ENCODE measurements at places on chromosomes 5 and 9. TPM values are rescaled to one million over a fixed set of nuclear protein-coding genes. Genes with fewer than 3 reads are reported as not detected.

DNA sequence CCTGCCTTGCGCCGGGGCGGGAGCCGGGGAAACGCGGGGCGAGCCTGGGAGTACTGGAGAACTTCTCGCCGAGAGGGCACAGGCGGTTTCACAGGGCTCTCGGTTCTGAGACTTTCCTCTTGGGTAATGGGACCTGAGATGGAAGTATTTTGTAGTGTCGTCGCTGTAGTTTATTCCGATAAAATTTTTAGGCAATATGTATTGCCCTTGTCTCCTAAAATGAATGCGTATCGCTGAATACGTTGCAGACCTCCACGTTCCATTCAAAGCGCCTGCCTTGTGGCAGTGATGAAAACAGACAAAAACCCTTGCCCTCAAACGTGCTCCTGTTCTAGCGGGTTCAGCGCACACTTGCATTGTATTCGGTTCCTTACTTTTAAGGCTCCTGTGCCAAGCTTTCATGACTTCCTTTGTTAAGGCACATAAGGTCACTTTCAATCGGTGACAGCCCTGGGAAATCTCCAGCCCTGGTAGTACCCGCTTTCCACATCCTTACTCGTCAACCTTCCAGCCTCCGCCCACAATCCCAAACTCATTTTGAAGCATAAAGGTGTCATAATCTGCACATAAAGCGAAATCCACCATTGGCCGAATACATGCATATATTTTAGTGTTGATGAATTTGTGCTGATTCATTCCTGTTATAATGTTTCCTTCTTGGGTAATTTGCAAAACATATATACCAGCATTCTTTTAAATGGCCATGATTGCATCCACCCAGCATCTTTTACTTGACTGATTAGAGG lies 694 bp downstream of the RMI1 start:
- H3K27me3 ChIP-seq: no peaks in the 10 kb centered on the region
- H3K36me3 ChIP-seq: peaks cover 43% of the 10 kb centered on the region
- peak overlapping the region; percentile 99 for H3K27ac ChIP-seq
- H3K4me1 ChIP-seq: peaks cover 38% of the 10 kb centered on the region

DNA sequence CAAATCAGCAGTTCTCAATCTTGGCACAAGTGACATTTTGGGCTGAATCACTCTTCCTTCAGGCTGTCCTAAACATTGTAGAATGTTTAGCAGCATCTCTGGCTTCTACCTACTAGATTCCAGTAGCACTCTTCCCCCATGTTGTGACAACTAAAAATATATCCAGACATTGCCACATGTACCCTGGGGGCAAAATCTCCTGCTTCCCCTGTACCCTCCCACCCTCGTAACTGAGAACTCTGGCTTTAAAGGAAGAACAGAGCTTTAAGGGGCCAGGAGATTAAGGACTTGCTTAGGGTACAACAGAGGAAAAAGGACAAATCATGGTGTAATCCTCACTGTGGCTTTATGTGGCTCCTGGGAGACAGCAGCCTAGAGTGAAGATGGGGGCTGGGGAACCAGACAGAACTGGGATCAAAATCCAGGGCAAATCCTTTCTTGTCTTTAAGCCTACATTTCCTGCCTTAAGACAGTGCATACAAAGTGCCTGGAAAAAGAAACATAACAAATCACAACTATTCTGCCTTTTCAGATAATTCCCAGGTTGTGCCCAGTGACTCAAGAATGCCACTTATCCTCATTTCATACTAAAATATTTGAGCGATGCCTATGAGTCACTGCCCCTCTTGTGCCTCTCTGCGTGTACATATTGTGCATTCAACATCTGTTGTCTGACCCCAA lies 109.3 kb downstream of the DAPK1 start:
- no peak for DNase-seq
- no peaks in the 10 kb centered on the region for H3K4me1 ChIP-seq
- peaks cover 22% of the 10 kb centered on the region for H3K27me3 ChIP-seq
- no peak overlapping the region for H3K27ac ChIP-seq

DNA sequence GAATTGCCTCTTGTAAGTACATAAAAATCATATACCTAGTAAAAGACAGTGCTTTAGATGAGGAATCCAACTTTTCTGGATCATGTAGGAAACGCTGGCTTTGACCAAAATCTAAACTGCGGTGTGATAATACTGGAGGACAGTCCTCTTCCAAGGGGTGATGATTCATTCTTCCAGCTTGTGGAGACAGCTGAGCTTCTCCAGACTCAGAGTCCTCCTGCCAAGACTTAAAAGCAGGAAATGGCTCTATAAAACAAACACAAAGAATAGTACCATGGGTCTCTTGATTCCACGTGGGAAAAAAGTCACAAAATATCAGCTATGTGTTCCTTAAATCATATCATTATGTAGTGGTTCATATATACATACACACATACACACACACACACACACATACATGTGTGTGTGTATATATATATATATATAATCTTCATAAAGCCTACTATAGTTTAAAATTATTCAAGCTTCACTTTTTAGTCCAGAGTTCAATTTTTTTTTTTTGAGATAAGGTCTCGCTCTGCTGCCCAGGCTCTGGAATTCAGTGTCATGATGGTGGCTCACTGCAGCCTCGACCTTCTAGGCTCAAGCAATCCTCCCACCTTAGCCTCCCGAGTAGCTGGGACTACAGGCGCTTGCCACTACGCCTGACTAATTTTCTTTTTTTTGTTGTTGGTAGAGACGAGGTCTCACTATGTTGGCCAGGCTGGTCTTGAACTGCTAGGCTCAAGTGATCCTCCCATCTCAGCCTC lies 65.0 kb downstream of the PKD2L2 start:
- no peak overlapping the region for H3K27ac ChIP-seq
- no peaks in the 10 kb centered on the region for H3K4me1 ChIP-seq
- peaks cover 29% of the 10 kb centered on the region for H3K36me3 ChIP-seq
- H3K4me3 ChIP-seq: no peak overlapping the region
- H3K27me3 ChIP-seq: no peaks in the 10 kb centered on the region

GRCh38 chr9:114558027-114558675 lies 29.4 kb upstream of the ATP6V1G1 start:
- no peak overlapping the region for H3K4me3 ChIP-seq
- peaks cover 3% of the 10 kb centered on the region for H3K36me3 ChIP-seq
- no peak for DNase-seq
- no peak overlapping the region for H3K27ac ChIP-seq

GRCh38 chr9:79588488-79589223 lies 16.9 kb downstream of the TLE4 start:
- H3K36me3 ChIP-seq: peaks cover 6% of the 10 kb centered on the region
- no peak overlapping the region for H3K27ac ChIP-seq
- DNase-seq: no peak
- peaks cover 51% of the 10 kb centered on the region for H3K4me1 ChIP-seq
- H3K27me3 ChIP-seq: no peaks in the 10 kb centered on the region

GRCh38 chr5:112975721-112976431 lies 722 bp upstream of the DCP2 start:
- peak; percentile 46 for DNase-seq
- peaks cover 34% of the 10 kb centered on the region for H3K4me1 ChIP-seq
- H3K36me3 ChIP-seq: peaks cover 7% of the 10 kb centered on the region
- H3K27me3 ChIP-seq: no peaks in the 10 kb centered on the region
- H3K27ac ChIP-seq: peak overlapping the region; percentile 98
- H3K4me3 ChIP-seq: peak overlapping the region; percentile 85

GRCh38 chr5:113612060-113612496 lies 98.6 kb downstream of the YTHDC2 start:
- peaks cover 8% of the 10 kb centered on the region for H3K27me3 ChIP-seq
- H3K4me1 ChIP-seq: peaks cover 4% of the 10 kb centered on the region
- H3K36me3 ChIP-seq: no peaks in the 10 kb centered on the region
- H3K27ac ChIP-seq: no peak overlapping the region
- DNase-seq: no peak

DNA sequence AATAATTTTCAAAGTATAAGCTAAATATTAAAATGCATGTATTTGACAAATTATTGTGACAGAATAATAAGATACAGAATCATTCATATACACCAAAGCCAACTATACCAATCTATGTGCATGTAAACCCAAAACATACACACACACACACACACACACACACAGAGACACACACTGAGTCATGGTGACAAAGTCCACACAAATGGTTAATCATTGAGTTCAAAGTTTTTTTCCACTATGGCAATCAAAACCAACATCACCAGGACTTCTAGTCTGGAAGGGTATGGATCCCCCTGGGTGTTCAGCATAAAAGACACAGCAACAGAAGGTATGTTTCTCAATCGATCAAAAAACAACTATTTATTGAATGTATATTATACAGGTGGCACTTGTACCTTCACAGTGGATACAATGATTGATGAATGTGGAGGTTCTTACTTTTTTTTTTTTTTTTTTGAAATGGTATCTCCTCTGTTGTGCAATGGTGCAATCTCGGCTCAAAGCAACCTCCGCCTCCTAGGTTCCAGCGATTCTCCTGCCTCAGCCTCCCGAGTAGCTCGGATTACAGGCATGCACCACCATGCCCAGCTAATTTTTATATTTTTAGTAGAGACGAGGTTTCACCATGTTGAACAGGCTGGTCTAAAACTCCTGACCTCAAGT lies 137.0 kb downstream of the PDE4D start:
- H3K4me1 ChIP-seq: no peaks in the 10 kb centered on the region
- no peak overlapping the region for H3K4me3 ChIP-seq
- no peaks in the 10 kb centered on the region for H3K36me3 ChIP-seq
- H3K27me3 ChIP-seq: peaks cover 1% of the 10 kb centered on the region
- no peak overlapping the region for H3K27ac ChIP-seq
- no peak for DNase-seq

DNA sequence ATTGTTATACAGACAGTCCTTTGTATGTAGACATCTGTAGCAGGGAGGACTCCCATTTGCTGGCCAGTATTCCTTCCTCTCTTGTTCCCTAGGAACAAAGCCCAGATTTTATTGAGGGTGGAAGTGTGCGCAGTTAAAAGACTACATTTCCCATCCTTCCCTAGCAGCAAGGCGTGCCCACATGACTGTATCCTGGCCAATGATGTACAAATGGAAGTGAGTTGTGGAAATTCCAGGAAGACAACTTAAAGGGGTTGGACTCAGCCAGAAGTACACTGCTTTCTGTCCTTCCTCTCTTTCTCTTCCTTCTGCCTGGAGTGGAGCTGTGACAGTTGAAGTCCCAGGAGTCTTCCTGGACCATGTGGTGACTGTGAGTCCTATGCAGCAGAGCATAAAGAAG lies 89.0 kb downstream of the HRH2 start:
- no peaks in the 10 kb centered on the region for H3K36me3 ChIP-seq
- DNase-seq: no peak
- H3K27ac ChIP-seq: no peak overlapping the region
- H3K4me3 ChIP-seq: no peak overlapping the region
- no peaks in the 10 kb centered on the region for H3K4me1 ChIP-seq
- peaks cover 24% of the 10 kb centered on the region for H3K27me3 ChIP-seq

DNA sequence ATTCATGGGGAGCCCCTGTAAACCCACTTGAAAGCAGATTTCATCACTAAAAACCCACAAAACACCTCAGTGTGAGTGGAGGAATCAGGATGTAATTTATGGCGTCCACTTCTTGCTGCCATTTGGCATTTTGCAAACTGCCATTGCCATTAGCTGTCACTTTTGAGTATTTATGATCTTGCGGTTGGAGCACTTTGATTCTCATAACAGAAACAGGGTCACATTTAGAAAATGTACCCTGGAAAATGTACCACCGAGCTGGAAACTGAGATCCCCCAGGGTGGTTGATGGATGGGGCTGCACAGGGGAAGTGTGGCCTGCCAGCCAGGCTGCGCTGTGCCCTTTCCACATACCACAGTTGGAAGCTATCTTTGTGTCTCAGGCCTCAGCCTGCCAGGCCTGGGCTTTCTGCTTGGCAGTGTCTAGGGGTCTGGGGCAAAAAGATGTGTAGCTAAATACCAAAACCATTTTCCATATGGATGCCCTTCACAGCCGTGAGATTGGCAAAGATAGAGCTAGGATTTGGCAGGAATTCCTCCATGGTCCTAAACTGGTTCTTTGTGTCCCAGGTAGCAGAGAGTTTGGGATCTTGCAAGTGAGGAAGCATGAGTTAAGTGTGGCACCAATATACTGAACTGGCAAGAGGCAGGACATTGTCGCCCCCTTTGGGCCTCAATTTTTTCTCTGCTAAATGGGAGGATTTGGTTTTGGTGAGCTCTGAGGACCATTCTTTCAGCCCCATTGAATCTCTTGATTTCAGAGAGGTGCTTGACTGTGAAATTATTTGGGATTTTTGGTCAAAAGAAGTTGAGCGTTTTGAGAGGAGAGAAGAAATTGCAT lies 46.2 kb downstream of the GALNT10 start:
- no peak overlapping the region for H3K27ac ChIP-seq
- H3K4me3 ChIP-seq: no peak overlapping the region
- H3K4me1 ChIP-seq: peaks cover 27% of the 10 kb centered on the region
- no peaks in the 10 kb centered on the region for H3K27me3 ChIP-seq

DNA sequence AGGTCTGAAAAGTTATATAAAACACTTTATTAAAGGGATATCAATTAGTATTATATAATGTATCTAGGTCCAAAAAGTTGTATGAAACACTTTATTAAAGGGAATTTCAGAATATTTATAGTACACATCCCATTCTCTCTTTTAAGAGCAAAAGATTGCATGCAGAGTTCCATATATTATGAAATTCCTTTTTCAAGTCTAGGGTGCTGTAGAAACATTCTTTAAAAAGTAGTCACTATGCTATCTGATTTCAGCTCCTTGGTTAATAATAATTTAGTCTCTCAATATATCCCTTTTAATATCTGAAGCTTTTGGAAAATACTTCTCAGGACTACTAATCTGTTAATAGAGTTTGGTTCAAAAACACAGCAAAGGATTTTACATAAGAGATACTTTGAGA lies 1496.1 kb upstream of the C9orf72 start:
- no peak overlapping the region for H3K4me3 ChIP-seq
- H3K36me3 ChIP-seq: no peaks in the 10 kb centered on the region
- no peaks in the 10 kb centered on the region for H3K4me1 ChIP-seq
- H3K27ac ChIP-seq: no peak overlapping the region
- DNase-seq: no peak

DNA sequence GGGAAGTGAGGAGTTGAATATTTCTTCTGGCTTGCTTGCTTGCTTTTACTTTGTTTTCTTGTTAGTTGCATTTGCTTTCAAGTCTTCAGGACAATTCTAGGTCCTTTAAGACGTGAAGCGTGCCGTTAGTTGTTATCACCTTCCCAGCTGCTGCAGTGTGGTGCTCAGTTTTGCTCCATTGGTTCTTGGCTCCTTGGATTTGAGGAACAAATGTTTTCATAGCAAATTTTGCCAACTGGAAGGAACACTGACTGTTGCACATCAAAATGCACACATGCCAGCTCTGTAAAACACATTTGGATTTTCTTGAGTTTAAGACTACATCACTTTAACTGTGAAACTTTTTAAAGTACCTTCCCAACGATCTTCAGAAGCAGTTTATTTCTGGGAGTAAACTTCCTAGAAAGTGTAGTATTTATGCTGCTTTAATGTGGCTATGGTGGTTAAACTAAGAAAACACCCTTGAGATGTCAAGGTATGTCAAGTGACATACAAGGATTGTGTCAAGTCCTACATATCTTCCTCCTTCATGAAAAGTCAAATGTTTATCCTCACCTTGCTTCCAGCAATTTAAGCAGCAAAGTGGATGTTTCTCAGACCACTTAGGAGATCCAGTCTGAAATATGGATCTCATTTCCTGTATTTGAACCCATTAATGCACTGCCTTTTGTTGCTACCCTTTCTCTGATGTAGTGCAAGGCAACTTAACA lies 24.9 kb downstream of the MOCS2 start:
- no peak for DNase-seq
- peaks cover 2% of the 10 kb centered on the region for H3K36me3 ChIP-seq
- no peaks in the 10 kb centered on the region for H3K27me3 ChIP-seq

Gene ADGRD2
- total RNA-seq: not detected

Gene ZNF608
- not detected for total RNA-seq

Gene ANKRD31
- 0.29 TPM for total RNA-seq

Gene C9orf153
- total RNA-seq: 0.39 TPM

Gene SUSD3
- 67.0 TPM for total RNA-seq

Gene ADAMTS13
- 2.6 TPM for total RNA-seq

Gene FBP2
- not detected for total RNA-seq

Gene TMEM203
- 31.1 TPM for total RNA-seq

Gene LCN10
- total RNA-seq: 1.2 TPM

Gene SLC25A2
- total RNA-seq: 0.19 TPM

Gene ENC1
- total RNA-seq: 0.44 TPM

Gene ZDHHC11B
- 0.67 TPM for total RNA-seq

Gene ZBTB43
- 20.5 TPM for total RNA-seq
